Vein endothelial cell (primary cell): ENCODE measurements at places on chromosomes 2 and 18. TPM values are rescaled to one million over a fixed set of nuclear protein-coding genes. Genes with fewer than 3 reads are reported as not detected.

APOB gene
- under 0.01 and 0.10 TPM in 2 replicates for total RNA-seq

CHRNG gene
- total RNA-seq: not detected in 2 replicates

RAD51AP2 gene
- not detected in 2 replicates for total RNA-seq

GDF7 gene
- 2.5 and 11.8 TPM in 2 replicates for total RNA-seq

MCM6 gene
- 13.4 and 17.8 TPM in 2 replicates for total RNA-seq

KIAA2012 gene
- not detected in 2 replicates for total RNA-seq

EN1 gene
- not detected in 2 replicates for total RNA-seq

FEV gene
- not detected in 2 replicates for total RNA-seq

LOXHD1 gene
- not detected in 2 replicates for total RNA-seq

TMEM17 gene
- 2.2 and 2.3 TPM in 2 replicates for total RNA-seq
